Activated CD4-positive, alpha-beta memory T cell treated with anti-CD3 and anti-CD28 coated beads, Interleukin-2, amount 10 ng/mL, durations not matched to agents 7 days and 5 days (primary cell): ENCODE measurements at places on chromosomes 1 and 21.

GRCh38 chr1:220551718-220552117, 23.8 kb downstream of the MARK1 start:
- no peak overlapping the region for H3K27ac ChIP-seq
- H3K4me3 ChIP-seq = no peak overlapping the region
- no peaks in the 10 kb centered on the region for H3K27me3 ChIP-seq
- H3K36me3 ChIP-seq = no peaks in the 10 kb centered on the region
- no peaks in the 10 kb centered on the region for H3K4me1 ChIP-seq

GRCh38 chr21:26965040-26965906, 1.6 kb downstream of the ADAMTS5 start:
- no peaks in the 10 kb centered on the region for H3K4me1 ChIP-seq
- H3K36me3 ChIP-seq = no peaks in the 10 kb centered on the region
- H3K27ac ChIP-seq = no peak overlapping the region
- no peak overlapping the region for H3K4me3 ChIP-seq
- no peak for DNase-seq

DNA sequence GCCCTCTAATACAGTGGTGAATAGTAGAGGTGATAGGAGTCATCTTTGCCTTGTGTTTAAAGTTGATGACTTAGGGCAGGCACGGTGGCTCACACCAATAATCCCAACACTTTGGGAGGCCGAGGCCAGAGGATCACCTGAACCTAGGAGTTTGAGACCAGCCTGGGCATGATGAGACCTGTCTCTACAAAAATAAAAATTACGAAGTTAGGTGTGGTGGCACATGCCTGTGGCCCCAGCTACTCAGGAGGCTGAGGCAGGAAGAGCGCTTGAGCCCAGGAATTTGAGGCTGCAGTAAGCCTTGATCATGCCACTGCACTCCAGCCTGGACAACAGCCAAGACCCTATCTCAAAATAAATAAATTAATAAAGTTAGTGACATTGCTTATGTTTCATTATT, 26.6 kb downstream of the CAPZA1 start:
- H3K27ac ChIP-seq = no peak overlapping the region
- DNase-seq = no peak
- H3K27me3 ChIP-seq = no peaks in the 10 kb centered on the region

DNA sequence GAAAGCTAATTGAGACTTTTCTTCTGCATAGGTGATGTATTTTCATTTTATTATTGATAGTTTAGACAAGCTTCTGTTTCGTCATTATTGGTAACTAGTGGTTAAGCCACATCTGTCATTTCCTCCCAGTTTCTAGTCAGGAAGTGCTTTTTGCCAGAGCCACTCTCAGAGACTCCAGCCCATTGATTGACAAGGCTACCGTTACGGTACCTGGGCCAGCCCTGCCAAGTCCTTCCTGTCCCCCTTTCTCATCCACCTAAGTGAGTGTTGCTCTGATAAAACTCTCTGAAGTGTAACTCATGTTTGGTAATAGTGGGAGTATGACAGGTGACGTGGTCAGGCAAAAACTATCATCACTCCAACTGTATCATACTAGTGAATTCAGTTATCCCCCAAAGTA, 29.6 kb upstream of the AGL start:
- H3K4me1 ChIP-seq = peaks cover 16% of the 10 kb centered on the region
- no peaks in the 10 kb centered on the region for H3K36me3 ChIP-seq
- DNase-seq = peak; percentile 45
- H3K4me3 ChIP-seq = no peak overlapping the region
- peak overlapping the region; percentile 23 for H3K27ac ChIP-seq
- peaks cover 6% of the 10 kb centered on the region for H3K27me3 ChIP-seq

DNA sequence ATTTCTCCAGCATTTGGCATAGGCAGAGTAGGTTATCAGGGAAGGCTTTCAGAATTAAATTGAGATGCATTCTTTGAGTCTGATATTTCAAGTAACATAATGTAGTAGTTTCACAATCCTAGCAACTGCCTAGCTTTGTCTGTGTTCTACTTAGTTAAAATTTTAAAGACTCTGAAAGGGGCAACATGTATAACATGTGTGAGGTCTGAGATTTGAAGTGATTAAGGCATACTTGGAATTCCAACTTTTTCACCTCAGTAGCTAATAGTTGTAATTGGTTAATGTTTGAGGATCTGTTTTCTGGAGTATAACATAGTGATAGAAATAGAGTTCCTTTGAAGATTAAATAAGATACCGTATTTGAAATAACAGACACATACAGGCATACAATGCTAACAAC, 335.2 kb upstream of the BEND5 start:
- no peak overlapping the region for H3K4me3 ChIP-seq
- H3K36me3 ChIP-seq = no peaks in the 10 kb centered on the region
- H3K27ac ChIP-seq = no peak overlapping the region
- no peak for DNase-seq
- no peaks in the 10 kb centered on the region for H3K27me3 ChIP-seq
- H3K4me1 ChIP-seq = no peaks in the 10 kb centered on the region
